ENCODE measurements at places on chromosomes 7 and 10. TPM values are rescaled to one million over a fixed set of nuclear protein-coding genes. Genes with fewer than 3 reads are reported as not detected.

DNA sequence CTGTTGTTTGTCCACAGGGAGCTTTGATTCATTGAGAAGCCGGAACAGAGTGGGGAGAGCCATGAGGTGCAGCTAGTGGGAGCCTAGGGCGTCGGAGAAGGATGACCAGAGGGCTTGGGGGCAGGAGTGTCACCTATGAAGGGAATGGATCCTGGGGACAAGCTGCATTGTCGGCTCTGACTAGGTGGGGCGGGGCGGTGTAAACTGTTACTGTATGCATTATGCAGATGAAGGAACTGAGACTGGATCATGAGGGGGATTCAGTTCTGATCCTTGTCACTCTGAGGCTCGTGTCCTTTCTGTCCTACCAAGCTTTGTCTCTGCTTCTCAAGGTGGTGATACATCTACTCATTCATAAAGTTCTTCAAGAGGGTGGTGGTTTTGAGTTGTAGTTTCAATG lies 39.9 kb upstream of the MMD2 start:
- DNase-seq = no peak

GRCh38 chr10:11147722-11148121 lies 130.1 kb downstream of the CELF2 start:
- DNase-seq = no peak

DNA sequence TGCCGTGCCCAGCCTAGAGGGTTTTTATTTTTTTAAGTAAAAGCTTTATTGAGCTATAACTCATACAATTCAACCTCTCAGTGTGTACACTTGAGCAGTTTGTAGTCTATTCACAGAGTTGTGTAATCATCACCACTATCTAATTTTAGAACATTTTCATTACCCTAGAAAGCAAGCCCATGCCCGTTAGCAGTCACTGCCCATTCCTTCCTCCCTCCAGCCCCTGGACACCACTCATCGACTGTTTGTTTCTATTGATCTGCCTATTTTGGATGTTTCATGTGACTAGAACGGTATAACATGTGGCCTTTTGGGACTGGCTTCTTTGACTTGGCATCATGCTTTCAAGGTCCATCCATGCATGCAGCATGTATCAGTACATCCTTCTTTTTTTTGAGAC lies 25.7 kb upstream of the SEC61A2 start:
- no peak for DNase-seq

Gene FAM13C
- total RNA-seq = 0.18 TPM

Gene TBXAS1
- total RNA-seq = 5.8 TPM

GRCh38 chr7:28371846-28372245 lies 40.5 kb upstream of the CREB5 start:
- no peak for DNase-seq

DNA sequence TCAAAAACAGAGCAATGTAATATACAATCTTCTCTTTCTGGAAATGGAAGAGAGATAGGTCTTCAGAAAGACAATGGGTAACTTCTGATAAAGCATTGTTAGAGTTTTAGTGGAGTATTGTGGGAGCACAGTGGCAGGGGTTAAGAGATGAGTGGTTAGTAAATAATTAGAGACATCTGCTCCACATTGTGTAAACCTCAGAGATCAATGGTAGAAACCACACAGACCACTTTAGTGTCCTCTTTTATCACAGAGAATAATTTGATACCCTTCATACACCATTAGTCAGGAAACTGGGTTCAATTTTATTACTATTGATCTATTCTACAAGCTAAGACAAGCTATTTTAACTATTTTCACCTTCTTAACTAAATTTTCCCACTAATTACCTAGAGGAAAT lies 35.9 kb upstream of the MAGI2 start:
- DNase-seq = no peak

DNA sequence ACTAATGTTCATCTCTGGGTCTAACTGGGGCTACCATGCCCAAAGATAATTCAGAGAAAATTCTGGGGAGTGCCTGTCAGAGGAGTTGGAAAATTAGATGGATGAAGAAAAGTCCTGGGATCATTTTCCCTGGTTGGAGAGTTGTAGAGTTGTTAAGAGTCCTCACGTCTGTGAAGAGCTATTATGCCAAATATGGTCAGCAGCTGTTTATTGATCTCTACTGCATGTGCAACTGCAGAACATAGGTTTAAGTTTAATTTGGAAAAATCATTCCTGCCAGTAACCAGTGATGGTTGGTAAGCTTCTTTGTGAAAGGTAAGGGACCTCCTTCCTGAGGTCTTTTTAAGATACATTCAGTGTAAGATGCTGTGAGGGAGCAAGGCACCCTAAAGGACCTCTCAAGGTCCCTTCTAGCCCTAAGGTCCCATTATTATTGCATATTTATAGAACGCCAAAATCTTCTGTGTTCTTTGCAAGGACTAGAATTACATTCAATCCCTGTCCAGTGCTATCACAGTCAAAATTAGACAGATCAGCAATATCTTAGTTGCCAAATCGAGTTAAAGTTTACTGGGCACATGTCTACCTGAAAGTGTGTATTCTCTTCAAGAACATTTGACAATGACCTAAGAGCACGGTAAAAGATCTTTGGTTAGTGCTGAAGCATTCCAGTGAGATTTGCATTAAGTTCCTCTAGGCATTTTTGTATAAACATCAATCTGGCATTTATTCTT lies 62.7 kb downstream of the VTI1A start:
- DNase-seq = no peak

Gene MMP21
- total RNA-seq = not detected
